Esophagus squamous epithelium (tissue), 5 donors: ENCODE measurements at places on chromosomes 13 and 19.

GRCh38 chr19:17081672-17082630 lies 6.4 kb downstream of the MYO9B start:
- DNase-seq = no peak

DNA sequence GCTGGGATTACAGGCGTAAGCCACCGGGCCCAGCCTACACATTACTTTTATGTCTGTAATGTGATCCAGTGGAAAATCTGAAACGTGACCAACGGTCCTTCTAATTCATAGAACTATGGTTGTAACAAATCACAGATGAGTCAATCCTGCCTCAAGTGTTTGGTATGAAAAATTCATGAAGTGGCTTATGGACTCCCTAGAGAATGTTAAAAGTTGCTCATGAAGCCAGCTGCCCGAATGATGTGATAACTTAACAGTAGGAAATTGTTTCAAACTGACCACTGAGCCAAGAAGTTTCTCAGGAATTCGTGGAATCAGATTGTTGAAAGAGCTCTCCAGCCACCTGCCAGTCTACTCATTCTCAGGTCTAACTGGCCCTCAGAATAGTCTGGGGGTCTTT lies 59.4 kb upstream of the FARP1 start:
- DNase-seq = no peak

DNA sequence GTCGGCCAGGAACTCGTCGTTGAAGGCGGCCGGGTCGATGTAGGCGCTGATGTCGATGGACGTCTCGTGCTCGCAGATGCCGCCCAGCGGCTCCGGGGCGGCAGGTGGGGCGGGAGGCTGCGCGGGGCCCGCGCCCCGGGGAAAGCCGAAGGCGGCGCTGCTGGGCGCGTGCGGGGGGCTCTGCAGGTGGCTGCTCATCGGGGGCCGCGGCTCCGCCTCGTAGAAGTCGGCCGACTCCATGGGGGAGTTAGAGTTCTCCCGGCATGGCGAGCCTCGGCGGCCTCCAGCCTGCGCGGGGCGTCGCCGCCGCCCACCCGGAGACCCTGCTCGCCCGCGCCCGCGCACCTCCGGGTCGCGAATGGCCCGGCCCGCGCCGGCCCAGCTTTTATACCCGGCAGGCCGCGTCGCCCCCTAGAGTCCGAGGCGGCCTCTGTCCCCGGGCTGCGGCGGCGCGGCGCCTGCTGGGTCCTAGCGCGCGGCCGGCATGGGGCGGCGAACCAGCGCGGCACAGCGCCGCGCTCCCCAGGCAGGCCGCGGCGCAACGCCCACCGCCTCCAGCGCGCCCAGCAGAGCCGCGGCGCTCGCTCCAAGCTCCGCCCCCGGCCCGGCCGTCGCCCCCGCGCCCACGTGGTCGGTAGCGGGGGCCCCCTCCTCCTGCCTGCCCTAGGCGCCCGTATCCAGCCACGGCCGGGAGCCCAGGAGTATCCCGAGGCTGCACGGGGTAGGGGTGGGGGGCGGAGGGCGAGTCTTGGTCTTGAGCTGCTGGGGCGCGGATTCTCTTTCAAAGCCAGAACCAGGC lies at the start of gene CEBPA:
TSS of gene CEBPA (minus strand) at position 360 of the 799 bp plus-strand sequence. CDS start at position 240, 120 bp downstream.
- no peak for DNase-seq

DNA sequence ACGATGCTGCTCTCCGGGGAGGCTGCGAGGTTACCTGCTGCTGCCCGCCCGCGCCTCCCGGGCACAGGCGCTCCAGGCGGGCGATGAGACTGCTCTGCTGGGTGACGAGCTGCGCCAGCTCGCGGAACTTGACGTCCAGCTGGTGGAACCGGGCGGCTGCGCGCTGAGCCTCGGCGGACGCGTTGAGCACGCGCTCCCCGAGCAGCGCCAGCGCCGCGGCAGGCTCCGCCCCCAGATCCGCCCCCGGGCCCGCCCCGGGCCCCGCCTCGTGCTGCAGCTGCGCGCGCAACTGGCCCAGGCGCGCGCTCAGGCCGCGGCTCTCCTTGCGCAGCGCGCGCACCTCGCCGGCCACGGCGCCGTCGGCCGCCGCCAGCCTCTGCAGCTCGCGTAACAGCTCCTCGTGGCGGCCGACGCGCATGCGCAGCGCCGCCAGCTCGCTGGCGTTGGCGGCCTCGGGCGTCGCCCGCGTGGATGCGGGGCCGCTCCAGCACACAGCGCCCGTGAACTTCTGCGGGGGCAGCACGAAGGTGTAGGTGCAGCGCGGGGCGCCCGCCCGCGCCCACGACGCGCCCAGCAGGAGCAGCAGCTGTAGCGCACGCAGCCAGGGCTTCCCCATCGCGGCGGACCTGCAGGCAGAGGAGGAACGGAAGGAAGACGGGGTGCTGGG lies 6.4 kb downstream of the ANGPTL6 start:
- DNase-seq = no peak

GRCh38 chr13:93559718-93560117 lies 333.1 kb downstream of the GPC6 start:
- DNase-seq = no peak

DNA sequence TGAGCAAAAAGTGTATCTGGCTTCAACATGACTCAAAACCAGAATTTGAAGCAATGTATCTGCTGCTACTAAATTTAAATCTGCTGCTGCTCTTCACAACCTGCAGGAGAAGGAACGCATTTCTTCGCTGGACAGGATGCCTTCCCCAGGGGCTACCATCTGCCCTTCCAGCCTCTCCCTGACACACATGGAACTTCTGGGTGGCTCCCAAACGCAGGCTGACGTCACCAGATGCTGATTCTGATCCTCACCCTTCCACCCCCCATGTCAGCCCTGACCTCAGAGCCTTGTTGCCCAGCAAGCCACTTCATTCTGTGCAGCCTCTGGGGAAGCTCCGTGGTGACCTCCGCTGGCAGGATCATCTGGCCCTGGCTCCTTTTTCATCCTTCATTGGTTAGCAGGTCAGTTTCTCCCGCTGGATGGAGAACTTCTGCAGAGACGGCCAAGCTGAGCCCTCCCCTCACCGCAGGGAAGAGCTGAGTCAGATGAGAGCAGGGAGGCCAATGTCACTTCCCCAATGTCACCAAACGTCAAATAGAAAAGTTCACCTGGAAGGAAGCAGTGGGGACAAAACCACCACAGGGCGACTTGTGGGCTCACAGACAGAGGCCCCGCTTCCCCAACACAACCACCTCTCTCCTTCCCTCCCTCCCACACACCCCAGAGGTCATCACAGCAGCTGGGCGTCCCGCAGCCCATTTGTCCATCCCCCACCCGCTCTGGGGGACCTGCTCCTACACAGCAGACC lies 14.0 kb upstream of the RAB20 start:
- no peak for DNase-seq

- DNase-seq = no peak
Measured at GRCh38 chr19:32901504-32902161, 32.1 kb upstream of the SLC7A9 start.

GRCh38 chr19:517721-518597 lies 10.7 kb downstream of the TPGS1 start:
- no peak for DNase-seq

GRCh38 chr19:14112809-14113385 lies 4.7 kb downstream of the PRKACA start:
- no peak for DNase-seq

GRCh38 chr19:12733369-12734214 lies 892 bp downstream of the TRIR start:
- DNase-seq = no peak

DNA sequence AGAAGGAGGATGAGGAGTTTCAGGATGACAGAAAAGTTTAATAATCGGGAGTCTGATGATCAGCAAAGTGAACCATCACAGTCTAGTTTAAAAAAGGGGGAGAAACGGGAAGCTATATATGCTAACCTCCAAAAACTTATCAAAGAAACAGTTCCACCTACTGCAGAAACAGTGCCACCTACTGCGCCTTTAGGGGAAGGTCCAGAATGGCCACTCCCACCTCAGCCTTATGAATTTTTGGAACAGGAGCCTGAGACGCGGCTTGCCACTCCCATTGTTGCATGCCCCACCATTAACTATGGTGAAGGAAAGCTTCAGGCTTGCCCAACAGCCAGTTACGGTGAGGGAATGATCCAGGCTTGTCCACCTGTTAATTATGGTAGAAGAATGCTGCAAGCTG lies 929.0 kb downstream of the SLITRK6 start:
- no peak for DNase-seq

DNA sequence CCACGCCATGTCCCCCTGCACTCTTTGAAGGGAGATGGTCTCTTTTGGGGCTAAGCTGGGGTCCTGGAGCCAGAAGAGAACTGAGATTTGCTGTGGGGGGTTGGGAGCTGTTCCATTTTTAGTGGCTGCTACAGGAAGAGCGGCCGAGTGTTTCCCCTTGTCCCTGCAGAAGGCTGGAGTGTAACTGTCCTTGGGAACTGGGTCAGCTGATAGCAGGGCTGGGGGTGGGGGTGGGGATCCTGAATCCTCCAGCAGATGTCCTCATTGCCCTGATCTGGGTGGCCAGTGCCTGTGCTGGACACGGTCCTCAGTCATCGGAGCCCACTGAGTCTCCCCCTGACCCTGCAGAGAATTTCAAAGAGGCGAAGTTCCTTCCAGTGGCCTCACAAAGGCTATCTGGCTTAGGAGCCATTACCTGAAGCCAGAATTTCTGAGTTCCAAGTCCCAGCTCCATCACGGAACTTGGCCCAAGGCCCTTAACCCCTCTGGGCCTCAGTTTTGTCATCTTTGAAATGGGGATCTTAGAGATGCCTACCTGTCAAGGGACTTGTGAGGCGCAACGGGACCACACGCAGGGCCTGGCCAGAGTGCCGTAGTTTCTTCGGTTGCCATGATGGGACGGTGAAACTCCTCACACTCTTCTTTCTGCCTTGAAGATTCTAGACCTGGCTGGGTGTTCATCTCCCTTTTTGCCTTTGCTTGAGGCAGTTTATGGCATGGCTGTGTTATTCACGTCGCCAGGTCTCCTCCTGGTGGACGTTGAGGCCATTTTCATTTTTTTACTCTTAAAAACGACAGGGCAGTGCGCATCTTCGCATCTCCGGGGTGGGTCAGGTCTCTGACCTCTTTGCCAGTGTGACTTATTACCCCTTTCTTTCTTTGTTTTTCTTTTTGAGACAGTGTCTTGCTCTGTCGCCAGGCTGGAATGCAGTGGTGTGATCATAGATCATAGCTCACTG lies 51.9 kb downstream of the DNM2 start:
- DNase-seq = no peak

DNA sequence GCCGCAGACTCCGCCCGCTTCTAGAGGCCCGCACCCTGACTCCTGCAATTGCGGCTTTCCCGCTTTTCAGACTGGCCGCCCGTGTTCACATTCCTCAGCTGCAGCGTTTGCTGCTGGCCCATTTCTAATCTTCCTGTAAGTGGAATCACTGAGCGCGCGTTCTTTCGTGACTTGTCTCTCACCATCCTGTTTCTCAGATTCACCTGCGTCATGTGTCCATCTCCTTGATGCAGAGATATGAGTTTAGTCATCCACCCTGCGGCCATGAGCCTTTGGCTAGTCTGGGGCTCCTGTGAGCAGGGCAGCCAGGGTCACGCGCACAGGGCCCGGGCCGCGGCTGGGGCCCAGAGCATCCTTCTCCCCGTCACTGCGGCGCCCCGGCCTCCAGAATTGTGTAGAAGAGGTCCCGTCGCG lies 110.0 kb downstream of the CRYL1 start:
- no peak for DNase-seq

GRCh38 chr13:74450525-74450845 lies 316.3 kb upstream of the KLF12 start:
- DNase-seq = no peak

DNA sequence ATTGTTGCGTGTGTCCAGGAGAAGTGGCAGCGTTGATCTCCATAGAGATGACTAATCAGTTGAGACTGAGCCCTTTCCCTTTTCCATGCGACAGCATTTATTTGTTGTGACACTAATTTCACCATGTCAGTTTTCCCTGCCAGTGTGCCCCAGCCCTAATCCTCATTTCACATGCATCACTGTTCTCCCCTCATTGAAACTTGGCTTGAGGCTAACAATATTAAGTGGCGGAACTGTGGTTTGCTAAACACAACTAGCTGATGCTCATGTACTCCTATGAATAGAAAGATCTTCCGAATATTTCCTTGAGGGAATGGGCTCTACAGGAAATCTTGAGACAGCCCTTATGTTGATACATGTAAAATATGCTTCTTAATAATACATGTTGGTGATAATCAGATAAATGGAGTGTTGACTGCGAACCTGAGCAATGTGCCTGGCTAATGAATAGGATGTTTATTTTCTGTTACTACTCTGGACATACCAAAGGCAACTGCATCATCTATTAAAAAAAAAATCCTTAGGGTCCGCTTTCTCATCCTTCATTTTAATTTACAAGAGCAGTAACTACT lies 258.6 kb downstream of the ATP8A2 start:
- DNase-seq = no peak

DNA sequence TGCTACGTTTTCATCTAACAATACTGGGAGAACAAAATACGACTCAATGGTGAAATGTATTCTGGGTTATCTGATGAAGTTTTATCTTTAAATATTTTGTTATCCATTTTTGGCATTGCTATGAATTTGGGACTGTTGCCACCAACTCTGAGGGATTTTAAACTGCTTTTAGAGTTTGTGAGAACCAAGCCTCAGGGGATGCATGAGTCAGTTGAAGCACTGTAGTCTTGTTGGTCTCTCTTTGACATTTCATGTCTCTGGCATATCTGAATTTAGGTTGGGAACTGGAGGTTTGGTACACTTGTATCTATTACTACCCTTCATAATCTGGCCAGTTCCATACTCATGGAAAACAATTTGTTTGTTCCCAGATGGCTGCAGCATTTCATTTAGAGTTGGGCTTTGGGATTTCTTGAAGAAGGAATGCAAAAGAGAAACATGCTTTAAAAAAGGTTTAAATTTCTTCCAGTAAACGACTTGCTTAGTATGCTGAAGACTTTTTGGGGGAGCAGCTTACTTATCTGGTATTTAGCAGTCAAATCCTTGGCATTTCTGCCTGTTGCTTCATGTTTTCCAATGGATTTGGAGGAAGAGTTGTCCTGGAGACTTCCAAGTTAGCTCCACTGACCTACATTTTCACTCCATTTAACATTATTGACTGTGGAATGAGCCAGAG lies 28.9 kb downstream of the ARHGEF7 start:
- DNase-seq = no peak

GRCh38 chr13:105798541-105798940 lies 736.9 kb downstream of the EFNB2 start:
- no peak for DNase-seq

DNA sequence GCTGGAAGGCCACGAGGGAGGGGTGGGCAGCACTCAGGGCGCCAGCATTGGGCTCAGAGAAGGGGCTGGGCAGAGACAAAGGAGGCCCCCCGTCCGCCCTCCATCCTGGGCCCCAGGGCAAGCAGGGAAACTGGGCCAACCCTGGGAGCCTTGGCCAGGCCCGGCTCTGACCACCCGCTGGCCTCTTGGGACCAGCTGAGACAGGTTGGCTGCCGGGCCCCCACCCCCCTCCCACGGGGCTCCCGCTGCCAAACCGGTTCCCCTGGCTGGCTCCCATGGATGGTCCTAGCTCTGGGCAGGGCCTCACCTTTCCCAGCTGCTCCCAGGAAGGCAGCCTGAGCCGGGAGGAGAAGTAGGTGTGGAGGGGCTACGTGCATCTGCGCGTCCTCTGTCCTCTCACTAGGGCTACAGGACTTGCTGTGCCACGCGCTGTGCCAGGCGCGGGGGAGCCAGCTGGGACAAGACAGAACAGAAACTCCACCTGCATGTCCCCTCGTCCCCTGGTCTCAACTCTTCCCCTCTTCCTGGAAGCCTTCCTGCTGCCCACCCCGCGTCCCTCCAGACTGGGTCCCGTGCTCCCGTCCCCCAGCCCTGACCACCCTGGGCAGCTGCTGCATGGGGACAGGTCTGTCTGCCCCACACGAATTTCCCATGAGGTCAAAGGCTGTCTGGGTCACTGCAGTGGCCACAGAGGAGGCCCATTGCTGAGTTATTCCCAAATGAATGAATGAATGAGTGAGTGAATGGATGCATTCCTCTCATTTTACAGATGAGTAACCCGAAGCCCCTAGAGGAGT lies 29.1 kb upstream of the NCCRP1 start:
- no peak for DNase-seq
